HCT116 (cell line): ENCODE measurements at places on chromosomes 2 and 18. TPM values are rescaled to one million over a fixed set of nuclear protein-coding genes. Genes with fewer than 3 reads are reported as not detected.

The EIF4E2 gene
- 58.6 TPM for total RNA-seq

The LOXL3 gene
- total RNA-seq: 4.1 TPM

The ATOH8 gene
- total RNA-seq: 0.74 TPM

The ECEL1 gene
- total RNA-seq: not detected

The CRYGD gene
- total RNA-seq: not detected

The RTKN gene
- total RNA-seq: 94.0 TPM

GRCh38 chr2:10368491-10369231 is 66.0 kb downstream of the HPCAL1 start:
- no peak overlapping the region for H3K27ac ChIP-seq
- no peaks in the 10 kb centered on the region for H3K27me3 ChIP-seq
- no peaks in the 10 kb centered on the region; the same call in 1 of the 2 replicates for H3K4me1 ChIP-seq

DNA sequence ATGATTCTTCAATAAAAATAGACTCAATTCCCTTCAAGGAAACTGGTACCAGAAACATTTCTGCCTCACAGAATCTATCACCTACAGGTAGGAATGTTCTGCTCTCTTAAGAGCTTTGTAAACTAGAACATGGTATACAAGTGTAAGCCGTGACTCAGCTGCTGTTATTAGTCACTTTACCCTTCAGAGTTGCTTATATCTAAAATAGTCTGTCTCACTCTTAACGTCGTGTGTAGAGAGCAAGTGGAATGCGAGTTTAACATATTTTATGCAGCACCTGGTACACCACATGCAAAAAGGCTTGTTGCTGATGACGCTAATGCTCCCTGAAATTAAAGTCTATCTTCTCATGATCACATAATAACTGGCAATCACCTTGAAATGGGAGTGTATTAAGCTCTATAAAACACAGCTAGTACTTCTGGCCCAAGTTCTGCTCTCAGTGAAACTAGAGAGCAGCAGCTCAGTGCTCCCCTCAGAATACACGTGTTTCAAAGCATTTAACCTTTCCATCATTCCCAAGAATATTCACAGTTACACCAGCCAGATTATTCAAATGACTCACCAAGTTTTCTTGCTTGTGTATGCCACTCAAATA is 420.0 kb downstream of the ZEB2 start:
- H3K36me3 ChIP-seq: no peaks in the 10 kb centered on the region
- no peaks in the 10 kb centered on the region for H3K27me3 ChIP-seq
- no peak overlapping the region for H3K4me3 ChIP-seq
- H3K4me1 ChIP-seq: no peaks in the 10 kb centered on the region
- DNase-seq: no peak

GRCh38 chr2:11901351-11902069 is 155.1 kb downstream of the LPIN1 start:
- DNase-seq: no peak
- H3K4me1 ChIP-seq: no peaks in the 10 kb centered on the region
- H3K27me3 ChIP-seq: no peaks in the 10 kb centered on the region
- H3K36me3 ChIP-seq: no peaks in the 10 kb centered on the region
- H3K4me3 ChIP-seq: no peak overlapping the region
- no peak overlapping the region for H3K27ac ChIP-seq

- no peak overlapping the region for H3K4me3 ChIP-seq
- DNase-seq: no peak
- H3K36me3 ChIP-seq: no peaks in the 10 kb centered on the region
- no peaks in the 10 kb centered on the region for H3K4me1 ChIP-seq
Observed at GRCh38 chr2:224366267-224366844, 35.6 kb downstream of the FAM124B start.

GRCh38 chr2:40279001-40279400 is 172.9 kb downstream of the SLC8A1 start:
- H3K4me3 ChIP-seq: no peak overlapping the region
- H3K27ac ChIP-seq: no peak overlapping the region
- DNase-seq: no peak

DNA sequence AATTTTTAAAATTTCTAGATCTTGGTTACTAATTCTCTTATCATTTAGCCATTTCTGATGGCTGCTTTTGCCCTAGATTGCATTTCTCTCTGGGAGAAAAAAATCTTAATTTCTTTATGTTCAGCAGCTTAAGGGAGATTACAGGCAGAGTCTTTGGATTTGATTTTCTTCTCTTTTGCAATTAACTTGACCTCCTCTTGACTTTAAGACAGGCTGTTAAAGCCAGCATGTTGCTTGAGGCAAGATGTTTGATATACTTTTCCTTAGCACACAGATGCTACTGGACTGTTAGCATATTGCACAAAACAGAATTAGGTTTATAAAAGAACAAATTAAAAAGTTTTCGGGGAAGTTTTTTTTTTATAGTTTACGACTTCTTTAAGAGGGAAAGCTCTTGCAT is 50.0 kb downstream of the XRCC5 start:
- H3K27ac ChIP-seq: no peak overlapping the region
- no peaks in the 10 kb centered on the region for H3K4me1 ChIP-seq
- peaks cover 54% of the 10 kb centered on the region for H3K36me3 ChIP-seq
- no peak for DNase-seq
- H3K4me3 ChIP-seq: no peak overlapping the region

The STARD6 gene
- total RNA-seq: not detected

GRCh38 chr2:19673213-19673791 is 228.5 kb downstream of the TTC32 start:
- H3K27me3 ChIP-seq: no peaks in the 10 kb centered on the region
- H3K4me1 ChIP-seq: peaks cover 19% of the 10 kb centered on the region
- no peak for DNase-seq
- no peaks in the 10 kb centered on the region for H3K36me3 ChIP-seq
- H3K4me3 ChIP-seq: no peak overlapping the region

- H3K4me1 ChIP-seq: no peaks in the 10 kb centered on the region
- no peak overlapping the region for H3K4me3 ChIP-seq
- peaks cover 21% of the 10 kb centered on the region for H3K27me3 ChIP-seq
- DNase-seq: no peak
Observed at GRCh38 chr2:144508172-144508851, 11.6 kb downstream of the ZEB2 start.

DNA sequence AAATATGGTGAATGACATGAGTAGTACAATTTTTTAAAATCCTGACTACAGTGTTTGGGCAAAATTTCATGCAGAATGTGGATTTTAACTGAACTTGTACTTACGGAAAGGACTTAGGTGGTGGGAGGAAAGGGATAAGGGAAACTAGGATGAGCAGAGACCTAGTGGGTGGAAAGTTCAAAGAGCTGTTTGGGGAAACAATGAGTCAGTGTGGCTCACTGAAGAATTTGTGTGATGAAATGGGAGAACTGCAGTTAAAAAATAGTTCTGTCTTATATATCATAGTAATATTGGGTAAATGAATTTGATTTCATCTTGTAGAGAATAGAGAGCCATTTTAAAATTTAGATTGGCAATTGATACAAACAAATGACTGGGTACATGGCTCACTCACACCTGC is 220.1 kb upstream of the CTAGE1 start:
- H3K36me3 ChIP-seq: no peaks in the 10 kb centered on the region
- H3K27me3 ChIP-seq: no peaks in the 10 kb centered on the region
- no peak overlapping the region for H3K4me3 ChIP-seq
- peak; percentile 34 for DNase-seq
- peaks cover 11% of the 10 kb centered on the region for H3K4me1 ChIP-seq

The FAM237A gene
- not detected for total RNA-seq

- H3K4me1 ChIP-seq: peaks cover 30% of the 10 kb centered on the region
- peaks cover 5% of the 10 kb centered on the region; the same call in 1 of the 2 replicates for H3K36me3 ChIP-seq
- H3K27ac ChIP-seq: no peak overlapping the region
- no peaks in the 10 kb centered on the region for H3K27me3 ChIP-seq
- no peak overlapping the region for H3K4me3 ChIP-seq
- DNase-seq: no peak
Observed at GRCh38 chr2:101704046-101704466, 6.5 kb downstream of the MAP4K4 start.

DNA sequence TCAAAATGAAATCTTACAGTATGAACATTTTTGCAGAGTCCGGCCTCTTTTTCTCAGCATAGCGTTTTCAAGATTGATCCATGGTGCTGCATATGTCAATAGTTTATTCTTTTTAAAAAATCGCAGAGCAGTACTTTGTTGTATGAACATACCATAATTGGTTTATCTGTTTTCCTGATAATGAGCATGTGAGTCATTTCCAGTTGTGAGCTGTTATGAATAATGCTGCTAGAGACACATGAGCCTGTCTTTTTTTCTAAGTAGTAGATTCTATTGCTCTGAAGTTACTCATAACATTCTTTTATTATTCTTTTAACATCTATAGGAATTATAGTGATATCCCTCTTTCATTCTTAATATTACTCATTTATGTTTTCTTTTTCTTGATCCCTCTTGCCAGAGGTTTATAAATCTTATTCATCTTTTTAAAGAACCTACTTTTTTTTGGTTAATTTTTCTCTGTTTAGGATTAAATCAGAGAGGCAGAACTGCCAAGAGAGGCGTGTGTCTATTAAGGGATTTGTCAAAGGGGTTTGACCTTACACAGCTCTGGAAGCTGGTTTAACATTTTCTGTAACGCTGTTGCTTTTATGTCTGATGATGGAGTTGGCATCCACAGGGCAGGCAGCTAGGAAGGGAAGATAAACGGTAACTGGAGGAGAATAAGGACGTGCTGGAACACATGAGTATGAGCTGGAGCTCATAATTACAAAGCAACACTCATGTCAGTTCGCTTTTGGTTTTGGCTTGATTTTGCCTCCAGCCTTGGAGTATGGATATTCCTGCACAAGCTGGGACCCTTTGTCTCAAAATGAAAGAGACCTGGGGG is 47.4 kb downstream of the MGAT5 start:
- no peaks in the 10 kb centered on the region for H3K36me3 ChIP-seq
- DNase-seq: no peak
- no peak overlapping the region for H3K27ac ChIP-seq

GRCh38 chr2:41709702-41710599 is 337.9 kb upstream of the PKDCC start:
- no peaks in the 10 kb centered on the region for H3K4me1 ChIP-seq
- peaks cover 7% of the 10 kb centered on the region; the same call in 1 of the 2 replicates for H3K27me3 ChIP-seq
- H3K36me3 ChIP-seq: no peaks in the 10 kb centered on the region
- no peak for DNase-seq
- no peak overlapping the region for H3K4me3 ChIP-seq

GRCh38 chr2:234679741-234680687 is 183.1 kb upstream of the ARL4C start:
- peaks cover 79% of the 10 kb centered on the region for H3K4me1 ChIP-seq
- H3K36me3 ChIP-seq: no peaks in the 10 kb centered on the region; the same call in 1 of the 2 replicates
- peak; percentile 90 for DNase-seq
- H3K4me3 ChIP-seq: peak overlapping the region; percentile 38
- no peaks in the 10 kb centered on the region for H3K27me3 ChIP-seq

GRCh38 chr2:240809276-240809675 is 10.7 kb downstream of the KIF1A start:
- no peak overlapping the region for H3K27ac ChIP-seq
- H3K4me1 ChIP-seq: no peaks in the 10 kb centered on the region
- no peaks in the 10 kb centered on the region for H3K36me3 ChIP-seq
- no peaks in the 10 kb centered on the region for H3K27me3 ChIP-seq

- no peak overlapping the region for H3K27ac ChIP-seq
- H3K4me3 ChIP-seq: no peak overlapping the region
- no peaks in the 10 kb centered on the region for H3K36me3 ChIP-seq
- no peaks in the 10 kb centered on the region for H3K27me3 ChIP-seq
- DNase-seq: no peak
Observed at GRCh38 chr2:4356541-4356940, 653.2 kb downstream of the DCDC2C start.

- peaks cover 8% of the 10 kb centered on the region; the same call in 1 of the 2 replicates for H3K27me3 ChIP-seq
- no peaks in the 10 kb centered on the region for H3K4me1 ChIP-seq
- H3K27ac ChIP-seq: no peak overlapping the region
- H3K36me3 ChIP-seq: no peaks in the 10 kb centered on the region
- no peak overlapping the region for H3K4me3 ChIP-seq
- DNase-seq: no peak
Observed at GRCh38 chr2:163565192-163565591, 170.6 kb downstream of the FIGN start.

- no peaks in the 10 kb centered on the region for H3K27me3 ChIP-seq
- H3K36me3 ChIP-seq: no peaks in the 10 kb centered on the region
- no peak for DNase-seq
- H3K4me1 ChIP-seq: peaks cover 5% of the 10 kb centered on the region; the same call in 1 of the 2 replicates
- no peak overlapping the region for H3K4me3 ChIP-seq
- no peak overlapping the region for H3K27ac ChIP-seq
Observed at GRCh38 chr2:232418466-232419244, 12.0 kb downstream of the ALPG start.

- H3K27me3 ChIP-seq: peaks cover 17% of the 10 kb centered on the region; the same call in 1 of the 2 replicates
- H3K4me3 ChIP-seq: no peak overlapping the region
- no peak overlapping the region for H3K27ac ChIP-seq
- no peak for DNase-seq
- H3K36me3 ChIP-seq: no peaks in the 10 kb centered on the region
- no peaks in the 10 kb centered on the region for H3K4me1 ChIP-seq
Observed at GRCh38 chr2:19807866-19808265, 93.9 kb downstream of the TTC32 start.

The NAT8 gene
- not detected for total RNA-seq

DNA sequence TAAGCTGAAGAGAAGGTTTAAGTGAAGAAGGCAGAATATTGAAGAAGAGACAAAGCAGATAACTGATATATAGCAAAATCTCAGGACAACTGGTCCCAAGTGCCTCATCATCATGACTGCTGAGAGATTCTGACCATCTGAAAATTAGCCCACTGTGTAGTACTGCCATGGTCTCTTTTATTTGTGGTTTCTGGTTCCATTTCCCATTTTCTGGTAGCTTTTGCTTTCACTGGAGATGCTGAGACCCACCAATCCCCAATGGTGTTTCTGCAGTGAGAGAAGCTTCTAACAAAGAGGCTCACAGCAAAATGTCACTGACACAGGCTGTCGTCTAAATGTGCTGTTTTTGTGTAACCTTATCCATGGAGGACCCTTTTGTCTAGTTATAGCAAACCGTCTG is 79.5 kb downstream of the TMEM163 start:
- no peak overlapping the region for H3K27ac ChIP-seq
- no peak for DNase-seq
- no peaks in the 10 kb centered on the region for H3K4me1 ChIP-seq
- H3K4me3 ChIP-seq: no peak overlapping the region
- H3K36me3 ChIP-seq: no peaks in the 10 kb centered on the region
- peaks cover 43% of the 10 kb centered on the region for H3K27me3 ChIP-seq

The CYRIA gene
- total RNA-seq: 0.44 TPM

The TMBIM1 gene
- total RNA-seq: 91.0 TPM

The CERKL gene
- total RNA-seq: 0.66 TPM

The ABCG8 gene
- 0.05 TPM for total RNA-seq

The EGR4 gene
- total RNA-seq: 0.37 TPM

- no peak overlapping the region for H3K27ac ChIP-seq
- DNase-seq: no peak
- H3K4me3 ChIP-seq: no peak overlapping the region
- H3K36me3 ChIP-seq: no peaks in the 10 kb centered on the region
- peaks cover 8% of the 10 kb centered on the region for H3K4me1 ChIP-seq
Observed at GRCh38 chr2:152594022-152594766, 123.1 kb downstream of the PRPF40A start.

- H3K36me3 ChIP-seq: no peaks in the 10 kb centered on the region
- no peak overlapping the region for H3K4me3 ChIP-seq
- no peaks in the 10 kb centered on the region for H3K4me1 ChIP-seq
Observed at GRCh38 chr18:42861271-42861670, 254.2 kb downstream of the RIT2 start.

The C2orf92 gene
- 3.0 TPM for total RNA-seq
